NB4 (cell line): ENCODE measurements at places on chromosomes 7 and 10.

DNA sequence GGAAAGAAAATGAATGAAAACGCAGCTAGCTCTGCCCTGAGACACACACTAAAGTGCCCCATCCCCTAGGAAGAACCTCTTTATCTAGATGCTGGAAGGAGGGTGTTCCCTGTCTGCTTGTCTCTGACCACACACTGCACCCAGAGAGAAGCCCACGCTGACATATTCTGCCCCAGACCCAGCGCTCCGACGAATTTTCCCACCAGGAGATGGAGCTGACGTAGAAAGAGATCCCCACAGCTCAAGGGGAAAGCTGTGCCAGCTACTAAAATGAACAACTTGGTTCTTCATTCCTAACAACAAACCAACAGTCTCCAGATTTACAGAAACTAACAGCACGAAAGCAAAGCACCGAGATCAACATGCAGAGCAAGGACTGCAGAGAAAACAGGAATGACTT, 73.3 kb downstream of the KIAA1549 start:
- no peak for DNase-seq

DNA sequence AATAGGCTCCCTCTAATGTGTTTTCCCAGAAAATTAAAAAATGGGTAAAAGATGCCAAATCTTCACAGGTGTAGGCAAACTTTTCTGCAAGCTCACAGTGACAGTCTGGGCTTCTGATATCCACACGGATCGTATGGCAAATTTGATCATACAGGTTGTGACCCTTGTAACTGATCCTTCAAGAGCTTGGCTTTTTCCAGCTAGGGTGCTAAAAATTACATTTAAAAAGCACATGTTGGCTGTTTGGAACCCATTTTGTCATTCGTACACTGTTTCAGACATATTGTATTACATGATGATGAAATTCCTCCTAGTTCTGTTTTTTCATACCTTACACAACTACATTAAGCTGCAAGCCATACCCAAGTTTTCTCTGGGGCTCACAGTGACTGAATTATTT, 138.7 kb downstream of the GFRA1 start:
- DNase-seq: no peak

GRCh38 chr7:101941481-101942383, 124.3 kb downstream of the CUX1 start:
- no peak for DNase-seq

DNA sequence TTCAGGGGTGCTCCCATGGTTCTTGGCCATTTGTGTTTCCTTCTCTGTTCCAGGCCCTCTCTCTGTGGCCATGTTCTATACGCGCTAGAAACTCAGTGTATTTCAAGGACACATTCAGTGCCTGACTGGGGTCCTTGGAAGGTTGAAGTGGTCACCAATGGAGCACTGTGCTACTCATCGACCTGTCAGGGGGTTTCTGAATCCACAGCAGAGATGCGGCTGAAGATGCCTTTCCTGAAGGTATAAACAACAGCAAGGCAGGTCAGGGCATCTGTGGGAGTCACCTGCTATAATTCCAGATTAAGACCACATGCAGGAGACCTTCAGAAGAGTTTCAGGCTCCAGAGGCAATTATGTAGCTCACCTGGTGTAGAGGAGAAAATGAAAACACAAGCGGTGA, 86.8 kb upstream of the MGMT start:
- DNase-seq: no peak

DNA sequence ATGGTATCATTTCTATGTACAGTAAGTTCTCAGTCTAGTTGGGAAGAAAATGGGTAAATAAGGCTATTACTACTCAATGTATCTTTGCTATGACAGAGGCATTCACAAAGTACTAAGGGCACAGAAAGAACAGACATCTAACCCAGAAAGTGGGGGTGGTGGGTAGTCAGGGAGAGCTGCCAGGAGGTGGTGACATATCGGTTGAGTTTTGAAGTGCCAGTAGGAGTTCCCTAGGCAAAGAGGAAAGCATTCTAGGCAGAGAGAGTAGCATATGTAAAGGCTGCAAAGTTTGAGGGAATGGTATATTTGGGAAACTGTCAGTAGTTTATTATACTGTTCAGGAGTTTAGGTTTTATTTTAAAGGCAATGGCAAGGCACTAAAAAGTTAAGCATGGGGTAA, 282.8 kb downstream of the PHTF2 start:
- DNase-seq: no peak

GRCh38 chr7:25596443-25596842, 368.2 kb upstream of the NPVF start:
- DNase-seq: no peak
